Fibroblast of lung (primary cell): ENCODE measurements at places on chromosomes 5 and 9.

DNA sequence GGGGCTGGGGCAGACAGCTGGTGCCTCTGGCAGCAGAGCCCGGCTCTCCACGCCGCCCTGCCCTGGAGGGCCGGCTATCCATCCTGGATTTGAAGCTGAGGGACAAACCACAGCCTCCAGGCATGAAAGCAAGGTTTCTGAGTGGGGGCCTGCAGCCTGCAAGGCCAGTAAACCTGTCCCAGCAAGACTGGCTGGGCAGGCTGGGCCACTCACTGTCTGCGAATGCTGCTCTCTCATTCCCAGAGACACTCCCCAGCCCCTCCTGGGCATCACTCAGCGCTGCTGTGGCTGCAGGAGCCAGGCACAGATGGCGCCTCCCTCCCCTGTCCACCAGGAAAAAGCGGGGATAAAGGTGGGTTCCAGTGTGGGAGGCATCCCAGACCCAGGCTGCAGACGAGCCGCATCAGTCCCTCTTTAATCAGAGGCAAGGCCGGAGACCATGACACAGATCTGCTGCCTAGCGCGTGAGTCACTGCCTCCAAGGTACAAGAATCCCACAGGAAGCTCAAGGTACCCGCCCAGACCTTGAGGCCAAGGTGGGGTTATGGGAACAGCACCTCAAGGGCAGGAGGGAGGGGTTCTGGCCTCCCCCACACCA lies 118.0 kb downstream of the VAV2 start:
- DNase-seq, result peak; percentile 95
- H3K36me3 ChIP-seq, result no peaks in the 10 kb centered on the region
- no peak overlapping the region for H3K27ac ChIP-seq
- peaks cover 2% of the 10 kb centered on the region for H3K4me1 ChIP-seq
- H3K27me3 ChIP-seq, result no peaks in the 10 kb centered on the region

DNA sequence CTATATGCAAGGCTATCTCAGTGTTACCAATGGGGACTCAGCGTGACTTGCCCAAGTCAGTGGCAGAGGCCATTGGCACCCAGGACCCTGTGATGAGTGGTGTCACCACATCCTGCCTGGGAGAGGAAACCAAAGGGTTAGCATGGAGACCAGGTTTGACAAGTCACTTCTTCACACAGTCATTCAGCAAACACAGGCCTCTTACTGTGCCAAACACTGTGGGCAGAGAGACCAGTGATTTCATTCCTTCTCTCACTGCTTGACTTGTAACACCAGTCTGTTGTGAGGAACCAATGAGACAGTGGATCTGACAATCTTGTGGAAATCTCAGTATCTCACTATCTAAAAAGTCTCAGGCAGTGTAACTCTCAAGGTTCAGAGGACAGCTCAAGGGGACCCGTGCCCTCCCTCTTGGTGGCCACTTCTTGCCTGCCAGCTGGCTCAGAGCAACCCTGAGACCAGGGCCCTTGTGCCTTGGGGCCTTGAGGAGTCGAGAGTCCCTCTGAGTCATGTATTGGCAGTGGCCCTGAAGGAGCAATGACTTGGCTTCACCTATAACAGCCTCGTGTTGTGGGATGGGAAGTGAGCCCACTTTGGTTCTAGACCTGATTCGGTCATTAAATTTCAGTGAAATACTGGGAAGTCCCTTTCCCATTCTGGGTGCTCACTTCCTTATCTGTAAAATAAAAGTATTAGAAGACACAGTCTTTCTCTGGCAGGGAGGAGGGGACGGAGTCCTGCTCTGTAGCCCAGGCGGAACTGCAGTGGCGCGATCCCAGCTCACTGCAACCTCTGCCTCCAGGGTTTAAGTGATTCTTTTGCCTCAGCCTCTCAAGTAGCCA lies 1.6 kb downstream of the FABP6 start:
- peak; percentile 5 for DNase-seq
- H3K4me3 ChIP-seq, result no peak overlapping the region
- H3K27ac ChIP-seq, result no peak overlapping the region
- H3K4me1 ChIP-seq, result no peaks in the 10 kb centered on the region

GRCh38 chr5:89545626-89546025 lies 662.6 kb upstream of the MEF2C start:
- DNase-seq, result no peak
- no peaks in the 10 kb centered on the region for H3K4me1 ChIP-seq
- H3K4me3 ChIP-seq, result no peak overlapping the region
- no peaks in the 10 kb centered on the region for H3K27me3 ChIP-seq

- DNase-seq, result no peak
- H3K27ac ChIP-seq, result no peak overlapping the region
- H3K27me3 ChIP-seq, result no peaks in the 10 kb centered on the region
- H3K4me1 ChIP-seq, result peaks cover 8% of the 10 kb centered on the region
These were observed 1.3 kb downstream of the AGPAT2 start for GRCh38 chr9:136685790-136686533.

DNA sequence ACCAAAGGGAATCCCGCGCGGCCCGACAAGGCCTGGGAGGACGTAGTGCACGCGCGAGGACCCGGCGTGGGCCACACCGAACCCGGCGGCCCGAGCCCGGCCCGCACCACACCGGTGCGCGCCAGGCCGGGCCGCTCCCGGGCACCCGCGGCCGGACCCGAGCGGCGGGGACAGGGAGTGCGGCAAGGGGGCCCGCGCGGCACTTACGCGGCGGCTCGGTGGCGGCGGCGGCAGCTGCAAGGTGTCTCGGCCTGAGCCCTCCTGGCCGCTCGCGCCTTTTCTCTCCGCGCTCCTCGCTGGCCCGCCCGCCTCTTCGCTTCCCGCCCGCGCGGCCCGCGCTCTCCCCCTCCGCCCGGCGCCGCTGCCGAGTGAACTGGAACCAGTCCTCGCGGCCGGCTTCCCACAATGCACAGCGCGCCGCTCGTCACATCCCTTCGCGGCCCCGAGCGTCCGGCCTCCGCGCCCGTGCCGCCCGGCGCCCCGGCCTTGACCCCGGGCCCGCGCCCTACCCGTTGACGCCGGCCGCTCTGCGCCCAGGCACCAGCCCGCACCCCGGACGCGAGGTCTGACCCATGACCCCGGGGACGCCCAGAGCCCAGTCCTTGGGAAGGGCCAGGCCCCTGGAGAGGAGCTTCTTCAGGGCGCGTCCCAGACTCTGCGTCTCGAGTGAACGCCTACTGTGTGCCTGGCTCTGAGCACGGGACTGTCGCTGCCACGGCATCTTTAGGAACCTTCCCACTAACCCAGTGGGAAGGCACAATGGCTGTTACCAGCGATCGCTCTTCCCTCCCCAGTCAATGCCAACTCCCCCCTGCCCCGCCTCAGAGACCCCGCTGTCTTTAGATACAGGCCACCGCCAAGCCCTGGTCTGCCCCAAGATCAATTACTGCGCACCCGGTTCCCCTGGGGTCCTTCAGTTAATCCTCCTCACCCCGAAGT lies at the start of gene MACROH2A1:
MACROH2A1 (minus strand) TSS at position 377 of the 939 bp plus-strand sequence. CDS start 10,138 bp downstream, outside the sequence.
- peak within 1 kb of the TSS; percentile 93 for H3K27ac ChIP-seq
- no peaks in the 10 kb centered on the region for H3K36me3 ChIP-seq
- peak; percentile 83 for DNase-seq
- H3K4me1 ChIP-seq, result peaks cover 6% of the 10 kb centered on the region
- no peaks in the 10 kb centered on the region for H3K27me3 ChIP-seq

DNA sequence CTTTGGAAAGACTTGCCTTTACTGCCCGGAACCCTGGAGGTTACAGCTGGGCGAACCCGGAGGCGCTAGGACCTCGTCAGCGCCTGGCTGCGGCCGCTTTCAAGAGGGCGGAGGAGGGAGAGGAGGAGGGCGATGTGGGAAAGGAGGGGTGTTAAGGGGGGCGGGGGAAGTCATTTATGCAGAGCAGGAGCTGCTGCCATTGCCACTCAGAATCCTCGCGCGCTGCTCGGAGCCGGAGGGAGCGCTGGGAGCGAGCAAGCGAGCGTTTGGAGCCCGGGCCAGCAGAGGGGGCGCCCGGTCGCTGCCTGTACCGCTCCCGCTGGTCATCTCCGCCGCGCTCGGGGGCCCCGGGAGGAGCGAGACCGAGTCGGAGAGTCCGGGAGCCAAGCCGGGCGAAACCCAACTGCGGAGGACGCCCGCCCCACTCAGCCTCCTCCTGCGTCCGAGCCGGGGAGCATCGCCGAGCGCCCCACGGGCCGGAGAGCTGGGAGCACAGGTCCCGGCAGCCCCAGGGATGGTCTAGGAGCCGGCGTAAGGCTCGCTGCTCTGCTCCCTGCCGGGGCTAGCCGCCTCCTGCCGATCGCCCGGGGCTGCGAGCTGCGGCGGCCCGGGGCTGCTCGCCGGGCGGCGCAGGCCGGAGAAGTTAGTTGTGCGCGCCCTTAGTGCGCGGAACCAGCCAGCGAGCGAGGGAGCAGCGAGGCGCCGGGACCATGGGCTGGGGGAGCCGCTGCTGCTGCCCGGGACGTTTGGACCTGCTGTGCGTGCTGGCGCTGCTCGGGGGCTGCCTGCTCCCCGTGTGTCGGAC lies at the start of gene PCSK5:
PCSK5 (plus strand) TSS at position 202 of the 805 bp plus-strand sequence; CDS start at position 711, 509 bp downstream.
- H3K27ac ChIP-seq, result peak within 1 kb of the TSS; percentile 63
- peak within 1 kb of the TSS; percentile 96 for H3K4me3 ChIP-seq
- peaks cover 3% of the 10 kb centered on the region for H3K4me1 ChIP-seq
- H3K36me3 ChIP-seq, result no peaks in the 10 kb centered on the region

DNA sequence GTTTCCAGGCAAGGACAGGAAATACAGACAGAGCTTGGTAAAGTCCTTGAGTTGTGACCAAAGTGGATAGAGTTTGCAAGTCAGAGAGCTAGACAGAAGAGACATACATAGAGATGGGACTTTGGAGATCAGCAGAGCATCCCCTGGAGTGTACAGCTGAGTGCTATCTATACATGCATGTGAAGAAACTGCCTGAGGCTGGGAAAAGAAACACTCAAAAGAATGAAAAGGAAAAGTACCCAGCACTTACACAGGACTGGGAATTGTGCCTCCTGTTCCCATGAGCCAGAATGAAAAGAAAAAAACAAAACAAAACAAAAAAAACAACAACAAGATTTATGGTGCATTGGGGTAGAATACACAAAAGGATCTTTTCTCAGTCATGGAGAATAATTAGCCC lies 606.4 kb downstream of the ZNF608 start:
- DNase-seq, result no peak
- H3K27ac ChIP-seq, result no peak overlapping the region
- H3K4me1 ChIP-seq, result no peaks in the 10 kb centered on the region
- no peaks in the 10 kb centered on the region for H3K36me3 ChIP-seq
- H3K27me3 ChIP-seq, result no peaks in the 10 kb centered on the region

DNA sequence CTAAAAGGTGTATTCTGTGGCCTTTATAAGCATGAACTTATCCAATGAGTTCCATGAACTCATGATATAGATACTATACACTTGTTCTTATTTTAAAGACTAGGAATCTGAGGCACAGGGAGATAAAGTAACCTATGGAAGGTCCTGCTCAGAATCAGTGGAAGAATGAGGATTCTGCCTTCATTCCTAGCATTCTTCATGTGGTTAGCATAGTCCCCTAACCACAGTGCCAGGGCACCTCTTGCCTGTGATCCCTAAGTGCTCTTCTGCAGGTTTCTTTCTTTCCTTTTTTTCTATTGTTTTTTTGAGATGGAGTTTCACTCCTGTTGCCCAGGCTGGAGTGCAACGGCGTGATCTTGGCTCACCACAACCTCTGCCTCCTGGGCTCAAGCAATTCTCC lies 174.1 kb downstream of the C9orf152 start:
- peak; percentile 67 for DNase-seq
- no peak overlapping the region for H3K4me3 ChIP-seq
- H3K36me3 ChIP-seq, result no peaks in the 10 kb centered on the region
- peaks cover 32% of the 10 kb centered on the region for H3K4me1 ChIP-seq

GRCh38 chr5:9212605-9213004 lies 333.3 kb downstream of the SEMA5A start:
- DNase-seq, result no peak
- no peaks in the 10 kb centered on the region for H3K27me3 ChIP-seq
- H3K27ac ChIP-seq, result no peak overlapping the region
- H3K4me1 ChIP-seq, result peaks cover 3% of the 10 kb centered on the region
- H3K4me3 ChIP-seq, result no peak overlapping the region

DNA sequence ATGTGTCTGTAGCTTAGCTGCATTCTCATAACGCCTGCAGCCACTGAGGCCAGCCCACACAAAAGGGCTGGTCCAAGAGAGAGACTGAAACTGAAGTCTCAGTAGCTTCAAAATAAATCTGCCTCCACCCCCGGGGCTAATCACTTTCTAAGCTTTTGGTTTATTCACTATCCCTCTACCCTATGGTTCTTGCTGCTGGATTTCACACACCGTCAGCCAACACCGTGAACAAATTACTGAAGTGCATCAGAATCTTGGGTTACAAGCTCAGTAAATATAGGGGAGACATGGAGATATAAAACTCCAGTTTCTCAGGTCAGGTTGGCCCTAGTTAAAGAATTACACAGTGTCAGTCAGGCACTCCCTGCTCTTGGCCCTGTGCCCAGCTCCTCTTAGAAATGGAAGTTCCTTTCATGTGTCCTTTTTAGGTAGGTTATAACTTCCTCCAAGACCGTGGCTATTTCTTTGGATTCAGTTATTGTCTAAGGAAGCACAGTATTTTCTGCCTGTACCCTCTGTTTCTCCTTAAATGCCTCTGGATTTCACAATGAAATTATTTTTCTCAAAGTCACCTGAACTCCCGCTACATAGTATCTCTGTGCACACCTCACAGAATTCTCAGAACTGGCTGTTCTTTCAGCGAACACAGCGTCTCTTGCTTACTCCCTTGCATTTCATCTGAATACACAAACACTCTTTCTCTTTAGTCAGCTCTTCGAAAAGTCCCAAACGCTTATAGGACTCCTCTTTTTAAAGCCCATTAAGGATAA lies 112.5 kb downstream of the FAM174A start:
- peak; percentile 27 for DNase-seq
- no peaks in the 10 kb centered on the region for H3K27me3 ChIP-seq
- no peak overlapping the region for H3K27ac ChIP-seq

GRCh38 chr9:82021198-82021597 lies 32.6 kb downstream of the SPATA31D1 start:
- no peaks in the 10 kb centered on the region for H3K36me3 ChIP-seq
- peak overlapping the region; percentile 73 for H3K27ac ChIP-seq
- H3K27me3 ChIP-seq, result no peaks in the 10 kb centered on the region
- no peak overlapping the region for H3K4me3 ChIP-seq

GRCh38 chr5:14879937-14880589 lies 8.5 kb upstream of the ANKH start:
- no peaks in the 10 kb centered on the region for H3K27me3 ChIP-seq
- no peaks in the 10 kb centered on the region for H3K36me3 ChIP-seq
- DNase-seq, result peak; percentile 37
- H3K27ac ChIP-seq, result no peak overlapping the region

DNA sequence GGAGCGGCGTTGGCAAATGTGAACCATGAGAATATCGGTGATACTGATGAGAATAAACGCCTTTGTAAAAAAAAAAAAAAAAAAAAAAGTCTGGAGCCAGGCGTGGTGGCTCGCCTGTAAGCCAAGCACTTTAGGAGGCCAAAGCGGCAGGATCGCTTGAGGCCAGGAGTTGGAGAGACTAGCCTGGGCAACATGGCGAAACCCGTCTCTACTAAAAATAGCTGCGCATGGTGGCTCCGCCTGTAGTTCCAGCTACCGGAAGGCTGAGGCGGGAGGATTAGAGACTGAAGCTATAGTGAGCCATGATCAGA lies 425 bp upstream of the NFX1 start:
- no peak for DNase-seq
- H3K36me3 ChIP-seq, result peaks cover 4% of the 10 kb centered on the region
- H3K27me3 ChIP-seq, result no peaks in the 10 kb centered on the region
- peak overlapping the region; percentile 100 for H3K27ac ChIP-seq

GRCh38 chr9:126638571-126639132 lies 24.9 kb downstream of the LMX1B start:
- DNase-seq, result no peak
- H3K27me3 ChIP-seq, result peaks cover 36% of the 10 kb centered on the region
- H3K27ac ChIP-seq, result no peak overlapping the region
- no peaks in the 10 kb centered on the region for H3K4me1 ChIP-seq
- no peaks in the 10 kb centered on the region for H3K36me3 ChIP-seq

- no peak overlapping the region for H3K27ac ChIP-seq
- H3K27me3 ChIP-seq, result no peaks in the 10 kb centered on the region
- H3K36me3 ChIP-seq, result peaks cover 3% of the 10 kb centered on the region
- H3K4me3 ChIP-seq, result no peak overlapping the region
- no peaks in the 10 kb centered on the region for H3K4me1 ChIP-seq
These were observed 20.1 kb downstream of the SREK1 start for GRCh38 chr5:66164044-66164790.
